Activated naive CD8-positive, alpha-beta T cell treated with anti-CD3 and anti-CD28 coated beads, Interleukin-2, amount 50 U/mL, for 16 hours (primary cell): ENCODE measurements at places on chromosomes 7 and 10.

GRCh38 chr7:12403287-12404181, at the start of gene VWDE:
Gene VWDE (minus strand): TSS chr7:12403865. CDS start chr7:12403716, 149 bp downstream.
- DNase-seq = peak; percentile 1

GRCh38 chr7:74376256-74377036, 77.3 kb upstream of the GTF2IRD1 start:
- no peak for DNase-seq

DNA sequence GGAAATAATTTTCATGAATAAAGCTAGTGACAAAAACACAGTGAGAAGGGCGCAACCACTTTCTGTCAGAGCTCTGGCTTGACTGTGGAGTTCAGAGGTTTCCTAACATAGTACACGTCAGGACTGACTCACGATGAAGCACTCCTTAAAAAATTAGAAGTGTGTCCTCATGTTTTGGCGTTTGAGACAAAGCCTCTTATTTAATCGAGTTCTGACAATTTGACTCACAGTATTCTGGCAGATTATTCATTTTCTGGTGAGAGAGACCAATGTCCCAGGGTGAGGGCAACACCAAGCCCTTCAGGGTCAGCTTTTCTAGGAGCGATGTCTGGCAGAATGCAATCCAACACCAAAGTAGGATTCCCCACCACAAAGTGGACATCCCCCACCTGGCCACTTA, 108.7 kb downstream of the DIP2C start:
- no peak for DNase-seq

GRCh38 chr7:85928500-85928899, 715.2 kb upstream of the GRM3 start:
- no peak for DNase-seq

DNA sequence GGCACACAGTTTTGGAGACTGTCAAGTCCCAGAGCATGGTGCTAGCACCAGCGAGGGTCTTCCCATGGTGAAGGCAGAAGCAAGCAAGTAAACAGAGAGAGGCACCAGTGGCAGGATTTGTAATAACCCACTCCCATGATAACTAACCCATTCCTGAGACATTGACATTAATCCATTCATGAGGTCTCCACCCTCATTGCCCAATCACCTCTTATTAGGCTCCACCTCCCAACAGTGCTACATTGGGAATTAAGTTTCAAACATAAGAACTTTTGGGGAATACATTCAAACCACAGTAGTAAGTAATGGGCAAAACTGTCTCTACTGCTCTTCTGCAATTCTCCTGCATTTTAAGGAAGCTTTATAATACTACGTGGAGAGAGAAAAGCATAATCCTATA, 193.6 kb downstream of the CACNA2D1 start:
- no peak for DNase-seq

GRCh38 chr10:92181575-92181974, 109.3 kb downstream of the CPEB3 start:
- no peak for DNase-seq

- DNase-seq = no peak
Observed at GRCh38 chr10:3622427-3622826, 162.6 kb downstream of the KLF6 start.

GRCh38 chr10:4701016-4701415, 125.0 kb upstream of the AKR1E2 start:
- no peak for DNase-seq

- no peak for DNase-seq
Observed at GRCh38 chr10:107546284-107546683, 381.8 kb upstream of the SORCS1 start.

DNA sequence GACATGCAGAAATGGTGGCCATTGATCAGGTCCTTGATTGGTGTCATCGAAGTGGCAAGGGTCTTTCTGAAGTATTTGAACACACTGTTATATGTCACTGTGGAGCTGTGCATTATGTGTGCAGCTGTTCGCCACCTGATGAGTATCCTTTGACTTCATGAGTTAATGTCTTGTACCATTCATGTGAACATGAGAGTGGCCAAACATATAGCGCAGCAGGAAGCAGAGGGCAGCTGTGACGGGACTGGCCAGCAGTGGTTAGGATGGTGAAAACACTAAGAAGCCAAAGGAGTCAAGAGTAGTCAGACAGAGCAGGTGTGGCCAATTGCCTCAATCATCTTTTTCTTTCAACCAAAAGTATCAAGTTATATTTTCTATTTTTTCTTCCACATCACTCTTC, 167.4 kb downstream of the IMMP2L start:
- no peak for DNase-seq

DNA sequence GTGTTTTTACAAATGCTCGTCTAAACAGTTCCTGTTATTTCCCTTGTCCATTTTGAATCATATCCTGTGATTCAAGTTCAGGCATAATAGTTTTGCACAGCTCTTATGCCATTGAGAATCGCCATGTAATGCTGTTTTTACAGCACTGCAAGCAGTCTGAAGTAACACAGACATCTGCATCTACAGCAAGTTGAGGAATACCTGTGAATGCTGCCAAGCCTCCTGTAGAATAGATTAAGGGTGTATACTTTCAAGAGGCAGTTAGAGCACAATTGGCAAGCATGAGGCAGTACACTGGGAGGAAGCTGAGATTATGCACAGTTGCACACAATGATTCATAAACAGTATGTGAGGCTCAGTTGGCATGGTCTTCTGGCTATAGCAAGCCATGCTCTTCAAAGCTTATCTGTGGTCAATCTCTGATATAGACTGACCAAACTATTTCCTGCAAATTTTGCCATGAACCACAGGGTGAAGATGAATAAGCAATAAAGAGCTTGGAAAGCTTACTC, 121.9 kb upstream of the AKR1E2 start:
- no peak for DNase-seq

- DNase-seq = no peak
Observed at GRCh38 chr7:28354601-28355402, 57.5 kb upstream of the CREB5 start.

DNA sequence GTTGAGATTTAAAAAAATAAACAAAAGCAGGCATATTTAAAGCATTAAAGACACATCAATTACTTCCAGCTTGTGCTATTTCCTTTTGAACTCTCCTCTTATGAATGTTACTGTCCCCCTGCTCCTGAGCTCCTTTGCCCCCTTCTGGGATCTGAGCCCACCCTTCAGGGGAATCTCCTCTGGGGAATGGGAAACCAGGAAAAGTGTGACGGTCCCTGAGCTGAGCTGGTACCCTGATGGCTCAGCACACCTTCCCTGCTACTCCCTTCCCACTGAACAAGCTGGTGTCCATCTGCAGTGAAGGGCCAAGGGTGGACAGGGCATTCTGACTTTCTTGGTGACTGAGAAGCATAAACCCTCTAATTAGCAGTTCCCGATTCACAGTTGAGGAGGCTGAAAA, 356.3 kb downstream of the PTEN start:
- no peak for DNase-seq

DNA sequence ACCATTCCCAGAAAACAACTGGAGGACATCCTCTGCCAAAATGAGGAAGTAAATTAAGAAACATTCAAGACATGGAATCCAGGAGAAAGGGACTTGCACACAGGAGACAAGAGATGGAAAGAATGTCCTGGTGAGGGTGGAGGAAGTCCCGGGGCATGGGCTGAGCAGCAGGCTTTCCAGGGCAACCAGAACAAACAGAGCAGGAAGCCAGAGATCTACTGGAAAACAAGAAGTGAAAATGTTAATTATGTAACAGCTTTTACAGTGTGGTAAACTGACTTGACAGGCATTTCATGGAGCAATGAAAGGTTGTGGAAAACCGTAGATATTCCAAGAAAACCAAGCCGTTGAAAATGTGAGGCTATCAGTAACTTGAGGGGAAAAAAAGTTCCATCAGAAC, 55.2 kb upstream of the ZNF746 start:
- no peak for DNase-seq

- DNase-seq = no peak
Observed at GRCh38 chr10:60835049-60835448, 56.8 kb downstream of the CDK1 start.

GRCh38 chr10:48210391-48210790, 64.1 kb downstream of the FRMPD2 start:
- no peak for DNase-seq

DNA sequence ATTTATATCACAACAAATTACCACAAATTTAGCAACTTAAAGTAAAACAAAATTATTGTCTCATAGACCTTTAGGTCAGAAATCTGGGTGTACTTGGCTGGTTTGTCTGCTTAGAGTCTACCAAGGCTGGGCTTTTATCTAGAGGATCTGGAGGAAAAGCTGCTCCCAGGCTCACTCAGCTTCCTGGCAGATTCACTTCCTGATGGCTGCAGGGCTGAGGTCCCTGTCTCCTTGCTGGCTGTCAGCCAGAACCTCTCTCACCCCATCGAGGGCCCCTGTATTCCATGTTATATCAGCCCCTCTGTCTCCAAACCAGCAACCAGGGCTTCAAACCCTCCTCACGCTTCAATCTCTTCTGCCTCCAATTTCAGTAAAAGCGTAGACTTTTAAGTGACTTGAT, 734.9 kb downstream of the NRG3 start:
- no peak for DNase-seq

GRCh38 chr7:57424515-57425238, 25.3 kb upstream of the ZNF716 start:
- no peak for DNase-seq

- no peak for DNase-seq
Observed at GRCh38 chr10:7887174-7887816, 69.0 kb downstream of the TAF3 start.

GRCh38 chr7:69700331-69700730, 102.1 kb downstream of the AUTS2 start:
- DNase-seq = no peak
